NCI-H2029 treated with DMSO at 0.1 percent for 48 hours (cell line): ENCODE measurements at places on chromosomes 1 and 21.

DNA sequence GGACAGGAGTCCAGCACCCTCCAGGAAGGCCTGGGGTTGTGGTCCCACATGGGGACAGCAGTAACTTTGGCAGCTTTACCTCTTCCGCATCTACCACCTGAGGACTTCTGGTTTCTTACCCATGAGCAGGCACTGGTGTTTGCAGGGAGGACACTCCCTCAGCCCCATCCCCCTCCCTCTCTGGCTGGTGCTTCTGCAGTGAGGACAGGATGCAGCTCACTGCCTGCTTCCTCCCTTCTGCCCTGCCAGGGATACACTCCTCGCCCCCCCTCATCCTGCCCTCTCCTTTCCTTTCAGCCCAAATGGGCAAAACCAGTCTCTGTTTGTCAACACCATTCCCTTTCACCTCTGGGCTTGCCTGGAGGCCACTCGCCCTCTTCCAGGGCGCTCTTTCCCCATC is 62.4 kb downstream of the KIRREL1 start:
- no peak for DNase-seq

GRCh38 chr1:33171977-33172813 is 9.6 kb downstream of the TRIM62 start:
- no peak for DNase-seq

- no peak for DNase-seq
Measured at GRCh38 chr1:41578712-41579335, 94.3 kb upstream of the EDN2 start.

DNA sequence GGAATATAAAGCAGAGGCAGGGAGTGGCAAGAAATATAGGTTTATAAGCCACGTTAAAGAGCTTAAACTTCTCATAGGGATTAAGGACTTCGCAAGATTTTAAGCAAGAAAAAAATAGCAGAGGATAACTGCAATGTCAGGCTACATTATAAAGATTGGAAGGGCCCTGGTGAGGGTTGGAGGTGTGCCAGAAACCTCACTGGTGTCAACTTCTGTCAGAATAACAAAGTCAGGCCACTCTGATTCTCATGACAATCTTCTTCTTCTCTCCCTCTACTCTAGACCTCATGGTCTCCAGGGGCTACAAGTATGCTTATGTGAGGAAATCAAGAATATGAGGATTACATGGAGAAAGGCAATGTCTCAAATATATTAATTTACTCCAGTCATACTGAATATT is 32.6 kb upstream of the FMO2 start:
- DNase-seq: no peak

DNA sequence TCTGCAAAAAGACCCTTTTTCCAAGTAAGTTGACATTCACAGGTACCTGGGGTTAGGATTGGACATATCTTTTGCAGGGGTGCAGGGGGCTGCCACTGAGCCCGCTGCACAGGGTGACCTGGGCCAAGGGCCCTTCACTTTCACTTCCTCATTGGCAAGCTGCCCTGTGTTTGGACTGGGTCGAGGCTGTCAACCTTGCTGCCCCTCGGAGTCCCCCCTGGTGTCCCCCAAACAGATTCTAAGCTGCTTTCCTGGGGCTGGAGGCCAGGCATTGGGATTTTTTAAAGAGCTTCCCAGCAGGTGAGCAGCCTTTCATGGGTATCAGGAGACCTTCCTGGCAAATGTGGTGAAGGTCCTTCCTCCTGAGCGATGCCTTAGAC is 7.9 kb upstream of the UMODL1 start:
- DNase-seq: peak; percentile 81

- DNase-seq: no peak
Measured at GRCh38 chr1:158153746-158154444, 26.8 kb upstream of the CD1D start.

DNA sequence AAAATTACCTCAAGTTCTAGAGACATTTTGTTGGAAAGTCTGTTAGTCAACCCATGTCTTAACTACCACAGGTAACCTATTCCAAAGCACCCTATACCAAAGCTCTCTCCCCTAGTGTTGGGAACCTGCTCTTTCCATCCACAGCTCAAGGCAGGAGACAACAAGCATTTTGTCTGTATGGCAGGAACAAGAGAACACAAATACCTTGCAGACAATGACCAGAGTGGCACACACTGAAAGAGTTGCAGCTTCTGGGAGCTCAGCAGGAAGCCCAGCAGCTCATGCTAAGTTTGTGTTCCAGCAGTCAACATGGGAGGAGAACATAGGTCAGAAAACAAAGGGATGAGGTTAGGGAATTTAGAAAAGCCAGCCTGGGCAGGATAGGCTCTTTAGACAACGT is 300.8 kb downstream of the HHIPL2 start:
- DNase-seq: no peak

DNA sequence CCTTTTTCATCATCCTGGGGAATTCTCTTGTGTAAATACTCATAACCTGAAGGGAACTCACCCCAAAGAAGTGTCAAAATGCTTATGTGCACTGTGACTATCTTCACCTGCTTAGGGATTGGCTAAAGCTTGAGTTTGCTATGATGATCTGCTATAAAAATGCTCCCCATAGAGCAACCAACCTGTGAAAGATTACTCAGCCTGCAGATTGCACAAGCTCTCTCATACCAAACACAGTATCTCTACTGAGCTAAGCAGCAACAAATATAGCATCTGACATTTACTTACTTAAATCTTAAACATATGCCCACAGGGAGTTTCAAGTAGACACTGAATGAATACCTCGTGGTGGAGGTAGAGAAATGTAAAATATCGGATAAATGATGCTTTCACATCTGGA is 725.8 kb downstream of the MRPL39 start:
- no peak for DNase-seq

GRCh38 chr1:17207966-17208418 is 3.1 kb downstream of the PADI1 start:
- no peak for DNase-seq

DNA sequence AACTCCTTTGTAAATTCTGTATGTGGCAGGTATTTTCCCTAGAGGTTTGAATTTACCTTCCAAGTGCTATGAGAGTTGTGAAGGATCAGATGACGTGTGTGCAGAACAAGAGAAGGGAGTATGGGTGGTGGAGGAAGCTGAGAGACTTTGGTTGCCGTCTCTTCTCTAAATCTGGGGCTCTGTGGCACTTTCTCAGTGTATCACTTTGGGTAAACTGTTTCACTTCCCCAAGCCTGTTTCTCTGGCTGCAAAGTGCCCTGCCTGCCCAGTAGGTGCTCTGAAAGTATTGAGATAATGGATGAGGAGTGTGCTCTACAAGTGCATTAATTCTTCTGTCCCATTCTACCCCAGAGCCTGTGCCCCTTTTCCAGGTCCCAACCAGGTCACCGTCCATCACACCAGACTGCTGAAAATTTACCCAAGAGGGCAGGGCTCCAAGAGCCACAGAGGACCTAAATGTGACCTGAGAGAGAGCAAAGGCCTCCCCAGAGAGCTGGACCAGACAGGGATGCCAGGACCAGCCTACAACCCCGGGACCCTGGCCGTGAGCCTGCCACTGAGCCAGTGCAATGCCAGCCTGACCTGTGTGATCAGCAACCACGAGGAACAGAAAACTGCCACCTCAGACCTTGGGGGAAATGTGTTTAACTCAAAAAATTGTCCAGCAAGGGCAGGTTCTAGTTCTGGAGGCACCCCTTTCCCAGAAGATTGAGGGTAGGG is 131.6 kb upstream of the ETV3 start:
- no peak for DNase-seq

DNA sequence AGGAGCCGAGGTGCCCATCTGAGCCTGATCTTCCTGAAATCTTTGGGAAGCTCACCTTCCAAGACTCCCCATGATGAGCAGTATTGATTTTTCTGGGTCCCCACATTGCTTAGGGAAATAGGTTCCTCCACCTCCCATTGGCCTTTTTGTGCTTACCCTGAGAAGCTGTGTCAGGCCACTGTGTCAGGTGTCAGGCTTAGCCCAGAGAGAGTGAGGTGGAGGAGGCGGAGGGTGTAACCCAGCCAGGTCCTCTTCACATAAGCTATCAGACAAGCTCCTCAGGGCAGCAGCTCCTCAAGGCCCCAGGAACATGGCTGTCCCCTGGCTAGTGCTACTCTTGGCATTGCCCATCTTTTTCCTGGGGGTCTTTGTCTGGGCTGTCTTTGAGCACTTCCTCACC is 352 bp downstream of the AADACL4 start:
- DNase-seq: no peak

DNA sequence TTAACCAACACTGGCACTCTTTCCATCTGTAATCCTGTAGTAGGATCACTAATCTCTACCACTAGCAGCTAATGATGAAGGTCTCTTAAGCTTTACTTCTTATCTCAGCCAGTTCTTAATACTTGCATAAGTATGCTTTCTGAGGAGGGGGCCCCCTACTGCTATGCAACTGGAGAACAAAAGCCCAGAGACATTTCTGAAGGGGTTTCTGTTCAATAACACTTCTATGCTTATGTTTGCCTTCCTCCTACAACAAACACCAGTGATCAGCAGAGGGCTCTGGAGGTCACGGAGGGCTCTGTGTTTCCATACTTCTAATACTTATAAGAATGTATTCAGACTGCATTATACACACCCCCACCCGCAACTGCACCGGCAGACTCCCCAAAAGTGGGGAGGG is 215.8 kb downstream of the BARHL2 start:
- DNase-seq: no peak

- no peak for DNase-seq
Measured at GRCh38 chr1:95115708-95116137, 1.4 kb upstream of the TLCD4 start.

- DNase-seq: no peak
Measured at GRCh38 chr1:61523893-61524605, 200.9 kb downstream of the TM2D1 start.

DNA sequence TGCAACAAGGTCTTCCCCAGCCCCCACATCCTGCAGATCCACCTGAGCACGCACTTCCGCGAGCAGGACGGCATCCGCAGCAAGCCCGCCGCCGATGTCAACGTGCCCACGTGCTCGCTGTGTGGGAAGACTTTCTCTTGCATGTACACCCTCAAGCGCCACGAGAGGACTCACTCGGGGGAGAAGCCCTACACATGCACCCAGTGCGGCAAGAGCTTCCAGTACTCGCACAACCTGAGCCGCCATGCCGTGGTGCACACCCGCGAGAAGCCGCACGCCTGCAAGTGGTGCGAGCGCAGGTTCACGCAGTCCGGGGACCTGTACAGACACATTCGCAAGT is 3.8 kb downstream of the ZBTB18 start:
- DNase-seq: no peak

DNA sequence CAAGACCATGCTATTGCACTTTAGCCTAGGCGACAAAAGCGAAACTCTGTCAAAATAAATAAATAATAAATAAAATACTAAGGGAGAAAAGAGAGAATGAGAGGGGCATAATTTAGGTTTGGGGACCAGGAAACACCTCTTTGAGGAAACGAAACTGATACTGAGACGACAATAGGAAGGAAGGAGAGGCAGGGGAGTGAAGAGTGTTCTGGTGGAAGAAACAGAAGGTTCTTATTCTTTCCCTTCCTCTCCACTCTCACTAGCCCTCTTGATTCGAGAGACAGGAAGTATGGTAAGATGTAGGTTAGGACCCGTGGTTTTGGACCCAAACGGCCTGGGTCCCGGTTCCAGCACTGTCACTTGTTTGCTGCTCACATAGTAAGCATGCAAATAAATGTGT is 1.6 kb upstream of the NKAIN1 start:
- no peak for DNase-seq

- DNase-seq: no peak
Measured at GRCh38 chr1:156284757-156285156, 632 bp downstream of the TMEM79 start.

DNA sequence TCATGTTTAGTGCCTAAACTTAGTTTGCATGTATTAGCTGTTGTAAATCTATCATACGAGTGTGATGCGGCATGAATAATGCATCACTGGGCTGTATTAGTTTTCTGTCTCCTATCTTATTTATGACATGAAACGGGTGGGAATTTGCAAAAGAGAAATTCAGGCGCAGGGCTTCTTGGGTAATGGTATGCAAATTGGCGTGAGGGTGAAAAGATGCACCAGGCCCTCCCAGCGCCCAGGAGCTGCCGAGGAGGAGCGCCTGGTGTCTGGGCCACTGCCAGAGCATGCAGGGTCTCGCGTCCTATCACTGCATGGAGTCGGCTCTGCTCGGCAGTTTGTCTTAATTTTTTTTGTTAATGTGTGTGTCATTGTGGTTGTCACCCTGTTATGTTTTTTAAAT is 82.9 kb upstream of the ACTL8 start:
- no peak for DNase-seq

GRCh38 chr1:164685266-164686035 is 126.5 kb downstream of the PBX1 start:
- no peak for DNase-seq

- DNase-seq: no peak
Measured at GRCh38 chr1:156081917-156082308, 352 bp downstream of the MEX3A start.

DNA sequence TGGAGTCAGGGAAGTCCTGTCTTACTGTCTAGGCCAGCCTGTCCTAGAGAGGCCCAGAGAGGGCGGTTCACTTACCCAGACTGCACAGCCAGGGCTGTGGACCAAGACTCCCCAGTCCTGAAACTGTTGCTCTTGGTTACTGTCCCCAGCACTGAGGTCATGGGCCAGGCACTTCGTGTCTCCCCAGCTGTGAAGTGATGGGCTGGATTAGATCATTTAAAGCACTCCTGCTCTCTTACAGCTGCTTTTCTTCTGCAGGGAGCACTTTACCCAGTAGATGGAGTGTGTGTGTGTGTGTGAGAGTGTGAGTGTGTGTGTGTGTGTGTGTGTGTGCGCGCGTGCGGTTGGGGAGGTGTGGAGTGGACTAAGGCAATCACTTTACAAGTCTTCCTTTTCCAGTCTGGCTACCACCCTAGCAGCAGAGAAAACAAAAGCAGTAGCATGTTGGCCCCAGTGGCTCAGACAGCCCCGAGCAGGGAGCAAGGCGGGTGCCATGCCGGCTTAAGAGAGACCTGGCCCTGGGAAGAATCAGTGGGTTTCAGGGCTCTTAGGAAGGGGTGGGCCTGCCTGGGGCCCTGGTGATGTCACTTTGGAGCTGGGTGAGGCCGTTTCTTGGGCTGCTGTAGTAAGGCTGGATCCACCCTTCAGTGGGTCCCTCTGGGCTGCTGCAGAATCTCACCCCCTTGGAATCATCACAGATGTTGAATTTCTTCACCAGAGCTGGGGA is 2.4 kb downstream of the SPSB1 start:
- DNase-seq: no peak

DNA sequence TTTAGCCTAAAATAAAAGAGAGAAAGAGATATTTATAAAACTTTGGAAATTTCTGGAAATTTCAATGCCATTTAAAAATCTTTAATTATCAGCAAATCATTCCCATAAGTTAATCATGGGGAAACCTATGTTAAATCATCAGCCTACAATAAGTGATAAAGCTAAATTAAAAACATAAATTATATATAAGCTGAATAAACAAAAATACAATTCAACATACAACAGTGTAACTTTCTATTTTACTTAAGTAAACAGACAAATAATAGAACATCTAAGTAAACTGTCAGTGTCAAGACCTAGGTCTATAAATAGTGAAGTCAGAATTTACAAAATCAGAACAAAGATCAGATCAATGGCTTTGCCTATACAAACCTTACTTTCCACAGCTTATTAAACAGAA is 57.5 kb downstream of the EPRS1 start:
- no peak for DNase-seq

GRCh38 chr1:173093691-173094445 is 43.1 kb upstream of the TNFSF18 start:
- no peak for DNase-seq
